ENCODE measurements at places on chromosomes 1 and 21. TPM values are rescaled to one million over a fixed set of nuclear protein-coding genes. Genes with fewer than 3 reads are reported as not detected.

The TCHH gene
- total RNA-seq, result not detected

The G0S2 gene
- total RNA-seq, result 10.1 TPM

The FAM78B gene
- 0.32 TPM for total RNA-seq

The NEXN gene
- total RNA-seq, result 18.9 TPM

The OR2T29 gene
- total RNA-seq, result not detected

The S100A7 gene
- total RNA-seq, result not detected

The FNDC10 gene
- 2.1 TPM for total RNA-seq

The AUNIP gene
- 0.65 TPM for total RNA-seq

The VWA5B1 gene
- not detected for total RNA-seq

The GRIK3 gene
- not detected for total RNA-seq

The NCSTN gene
- 116 TPM for total RNA-seq

The ZFP69B gene
- total RNA-seq, result 3.5 TPM

The ANXA9 gene
- total RNA-seq, result 0.39 TPM

The AMY1C gene
- total RNA-seq, result not detected

The PLA2G2F gene
- total RNA-seq, result not detected

The PTPN22 gene
- 8.6 TPM for total RNA-seq

The DIO1 gene
- not detected for total RNA-seq

The CHI3L2 gene
- total RNA-seq, result 128 TPM

The SPRR1B gene
- total RNA-seq, result not detected

The TFF1 gene
- not detected for total RNA-seq

The ADIPOR1 gene
- 71.1 TPM for total RNA-seq

The RSBN1 gene
- 16.3 TPM for total RNA-seq

The GADD45A gene
- total RNA-seq, result 15.5 TPM

The PPM1J gene
- 0.65 TPM for total RNA-seq

The CNKSR1 gene
- total RNA-seq, result 0.26 TPM

The TNFRSF4 gene
- 0.13 TPM for total RNA-seq

The DNAJC6 gene
- 2.5 TPM for total RNA-seq

The AMPD1 gene
- total RNA-seq, result not detected

The HCRTR1 gene
- not detected for total RNA-seq

The SLC19A2 gene
- total RNA-seq, result 10.3 TPM

The H3-3A gene
- total RNA-seq, result 171 TPM

The ORC1 gene
- 2.4 TPM for total RNA-seq

The SPRR2E gene
- total RNA-seq, result not detected

The NCAM2 gene
- 3.1 TPM for total RNA-seq

The PRAMEF15 gene
- not detected for total RNA-seq

The CYB5RL gene
- 8.8 TPM for total RNA-seq

The CCDC18 gene
- 9.8 TPM for total RNA-seq

The HHAT gene
- 9.7 TPM for total RNA-seq

The PSEN2 gene
- 25.0 TPM for total RNA-seq

The PLCH2 gene
- total RNA-seq, result 0.76 TPM

All from articular chondrocyte of knee joint (primary cell).